Neural crest cell (in vitro differentiated cells): ENCODE measurements at places on chromosomes 4 and X. TPM values are rescaled to one million over a fixed set of nuclear protein-coding genes. Genes with fewer than 3 reads are reported as not detected.

DNA sequence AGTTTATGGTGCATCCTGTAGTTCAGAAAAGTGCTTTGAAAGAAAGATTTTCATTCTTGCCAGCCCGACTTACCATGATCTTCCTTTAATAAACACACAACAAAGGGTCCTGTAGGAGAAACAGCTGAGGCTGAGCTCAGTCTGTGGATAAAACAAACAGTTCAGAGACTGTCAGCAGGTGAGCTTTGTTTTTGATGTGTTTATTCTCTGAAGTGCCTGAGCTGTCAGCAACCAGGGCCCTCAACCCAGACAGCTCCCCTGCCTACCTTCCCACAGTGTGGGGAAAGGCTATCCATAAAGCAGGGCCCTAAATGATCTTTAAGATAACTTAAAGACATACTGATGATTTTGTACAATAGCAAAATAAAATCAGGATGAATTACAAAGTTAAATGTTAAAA lies 459.2 kb upstream of the GALNT7 start:
- no peak for DNase-seq
- H3K36me3 ChIP-seq = peaks cover 8% of the 10 kb centered on the region
- H3K4me3 ChIP-seq = no peak overlapping the region
- H3K4me1 ChIP-seq = peaks cover 4% of the 10 kb centered on the region
- no peaks in the 10 kb centered on the region for H3K27me3 ChIP-seq
- no peak overlapping the region for H3K27ac ChIP-seq

DNA sequence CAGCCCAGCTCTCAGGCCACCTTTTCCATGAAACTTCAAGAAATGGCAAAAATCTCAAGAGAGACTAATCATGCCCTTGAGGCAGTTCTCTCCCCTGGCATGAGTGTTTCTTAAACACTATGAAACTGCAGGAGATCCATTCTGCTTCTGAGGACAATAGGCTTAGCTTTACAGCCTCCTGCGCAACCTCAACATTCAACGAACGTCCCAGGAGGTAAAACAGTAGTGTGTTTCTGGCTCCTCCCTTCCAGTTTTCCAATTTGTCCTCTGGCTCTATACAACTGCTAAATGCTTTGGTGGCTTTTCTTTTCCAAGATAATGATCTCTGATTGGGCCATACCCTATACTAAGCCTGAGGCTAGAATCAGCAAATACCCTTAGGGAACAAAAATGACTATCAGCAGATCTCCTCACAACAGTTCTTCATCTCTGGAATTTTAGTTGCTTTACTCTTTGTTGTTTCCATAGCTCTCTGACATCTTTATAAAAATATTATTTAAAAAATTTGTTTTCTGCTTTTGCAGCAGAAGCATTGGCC lies 87.0 kb upstream of the FAT1 start:
- H3K27ac ChIP-seq = peak overlapping the region; percentile 63
- no peak for DNase-seq
- no peaks in the 10 kb centered on the region for H3K36me3 ChIP-seq
- H3K4me1 ChIP-seq = peaks cover 8% of the 10 kb centered on the region

- no peak for DNase-seq
- no peaks in the 10 kb centered on the region for H3K4me1 ChIP-seq
- no peak overlapping the region for H3K27ac ChIP-seq
- no peaks in the 10 kb centered on the region for H3K36me3 ChIP-seq
Observed at GRCh38 chr4:184313058-184313581, 95.4 kb upstream of the ENPP6 start.

DNA sequence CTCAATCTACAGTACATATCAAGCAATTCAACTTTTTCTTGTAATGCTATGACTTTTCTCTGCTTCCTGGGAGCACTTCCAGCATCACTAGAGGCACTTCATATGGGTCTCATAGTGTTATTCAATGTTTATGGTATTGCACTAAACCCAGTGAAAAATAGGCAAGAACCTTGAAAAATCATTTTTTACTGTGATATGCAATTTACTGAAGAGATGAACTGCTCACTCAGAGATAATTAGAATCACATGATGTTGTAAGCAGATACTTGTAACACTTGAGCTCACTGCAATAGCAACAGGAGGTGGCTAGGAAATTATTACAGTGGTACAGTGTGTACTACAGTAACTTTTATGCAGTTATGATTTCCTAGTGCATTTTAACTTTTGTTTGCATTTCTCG lies 93.3 kb downstream of the RASGEF1B start:
- H3K27me3 ChIP-seq = peaks cover 2% of the 10 kb centered on the region
- no peaks in the 10 kb centered on the region for H3K36me3 ChIP-seq
- DNase-seq = no peak
- no peak overlapping the region for H3K27ac ChIP-seq
- H3K4me3 ChIP-seq = no peak overlapping the region

DNA sequence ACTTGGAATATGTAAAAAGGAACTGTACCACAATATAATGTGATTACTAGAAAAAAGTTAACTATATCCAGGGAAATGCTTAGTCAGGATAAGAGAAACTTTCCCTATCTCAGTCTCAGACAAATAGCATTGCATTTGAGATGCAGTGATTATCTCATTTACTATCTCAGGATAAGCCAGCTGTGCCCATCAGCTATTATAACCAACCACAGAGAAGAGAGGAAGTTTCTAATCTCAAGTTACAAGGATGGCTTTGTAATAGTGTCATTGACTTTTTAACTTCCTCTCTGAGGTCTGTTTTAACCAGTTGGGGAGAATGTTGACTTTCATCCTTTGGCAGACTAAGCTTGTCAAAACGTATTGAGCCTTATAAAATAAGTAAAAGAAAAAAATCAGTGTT lies 56.5 kb downstream of the SNX25 start:
- H3K27ac ChIP-seq = no peak overlapping the region
- H3K4me1 ChIP-seq = peaks cover 6% of the 10 kb centered on the region
- no peaks in the 10 kb centered on the region for H3K27me3 ChIP-seq
- H3K4me3 ChIP-seq = no peak overlapping the region
- no peak for DNase-seq

Gene NUDT10
- 17.7 and 18.3 TPM in 2 replicates for total RNA-seq
